ENCODE measurements at places on chromosomes 12 and 14.

GRCh38 chr14:69680297-69680696 lies 68.9 kb downstream of the SUSD6 start:
- no peak for DNase-seq

- DNase-seq = peak; percentile 87
Measured at GRCh38 chr12:122947352-122947792, 18.9 kb downstream of the ABCB9 start.

- DNase-seq = no peak
Measured at GRCh38 chr12:13000616-13000924, 505 bp upstream of the HEBP1 start.

- no peak for DNase-seq
Measured at GRCh38 chr14:93736378-93737014, 51.8 kb downstream of the PRIMA1 start.

DNA sequence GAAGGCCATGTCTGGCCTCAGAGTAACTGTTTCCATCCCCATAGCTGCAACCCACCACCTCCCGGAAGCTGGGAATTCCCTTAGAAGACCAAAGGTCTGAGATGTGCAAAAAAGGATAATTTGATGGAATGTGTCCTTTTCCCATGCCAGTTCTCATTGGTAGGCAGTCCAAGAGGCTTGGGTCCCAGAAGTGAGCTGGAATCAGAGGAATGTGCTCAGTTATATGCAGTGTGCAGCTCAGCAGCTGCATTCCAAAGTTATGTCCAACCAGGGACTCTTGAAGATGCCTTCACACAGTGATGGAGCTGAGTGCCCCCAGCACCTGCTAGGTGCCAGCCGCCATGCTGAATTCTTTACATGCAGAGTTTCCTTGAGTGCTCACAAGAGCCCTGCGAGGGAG lies 583.9 kb upstream of the TBX3 start:
- DNase-seq = no peak

GRCh38 chr12:15677726-15678201 lies 111.4 kb downstream of the EPS8 start:
- DNase-seq = no peak

DNA sequence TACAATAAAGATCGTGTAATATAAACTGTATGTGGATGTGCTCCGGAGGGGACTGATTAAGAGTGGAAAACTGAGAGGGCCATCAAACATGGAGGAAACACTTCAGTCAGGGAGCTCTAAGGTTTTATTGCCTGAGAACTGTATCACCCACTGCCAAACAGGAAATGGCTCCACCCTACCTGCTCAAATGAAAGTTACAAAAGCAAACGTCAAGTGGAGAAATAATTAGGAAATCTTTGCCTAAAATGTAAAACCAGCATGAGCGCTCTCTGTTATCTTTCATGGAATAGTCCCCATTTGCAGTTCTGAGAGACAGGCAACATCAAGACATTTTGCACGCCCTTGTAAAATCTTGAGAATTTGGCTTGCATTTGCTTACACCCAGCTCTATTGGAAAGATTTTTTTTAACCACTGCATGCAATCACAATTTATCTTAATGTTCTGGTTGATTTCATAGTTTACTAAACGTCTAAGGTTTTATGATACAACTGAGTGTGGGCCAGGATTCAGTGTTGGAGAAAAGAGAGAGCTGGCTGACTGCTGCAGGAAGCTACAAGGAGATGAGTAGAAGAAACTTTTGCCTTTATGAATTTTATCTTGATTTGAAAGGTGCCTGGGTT lies 344.0 kb upstream of the PRICKLE1 start:
- DNase-seq = no peak

GRCh38 chr14:26218861-26219260 lies 379.0 kb downstream of the NOVA1 start:
- DNase-seq = no peak

DNA sequence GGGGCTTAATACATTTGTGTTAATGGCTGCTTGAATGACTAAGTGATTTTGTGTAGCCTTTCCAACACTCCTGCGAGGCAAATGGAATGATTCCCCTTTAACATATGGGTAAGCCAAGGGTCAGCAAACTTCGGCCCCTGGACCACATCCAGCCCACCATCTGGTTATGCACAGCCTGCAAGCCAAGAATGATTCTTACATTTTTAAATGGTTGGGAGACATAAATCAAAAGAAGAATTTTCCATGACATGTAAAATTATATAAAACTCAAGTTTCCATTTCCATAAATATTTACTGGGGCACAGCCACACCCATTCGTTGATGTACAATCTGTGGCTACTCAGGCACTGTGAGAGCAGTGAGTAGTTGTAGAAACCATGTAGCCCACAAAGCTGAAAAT lies 9.0 kb downstream of the SLC8B1 start:
- no peak for DNase-seq

Data from breast epithelium (tissue), 4 donors.